ENCODE measurements at places on chromosomes 4 and X. TPM values are rescaled to one million over a fixed set of nuclear protein-coding genes. Genes with fewer than 3 reads are reported as not detected.

The CDKL2 gene
- total RNA-seq: 0.15 TPM

The PDGFC gene
- 88.7 TPM for total RNA-seq

The GAGE2A gene
- not detected for total RNA-seq

The LEF1 gene
- total RNA-seq: 13.1 TPM

The ZCCHC18 gene
- 1.7 TPM for total RNA-seq

The MAGED4 gene
- total RNA-seq: 31.4 TPM

The PLP1 gene
- not detected for total RNA-seq

The MAGEA1 gene
- 11.7 TPM for total RNA-seq

The NEXMIF gene
- not detected for total RNA-seq

The SYTL5 gene
- total RNA-seq: 18.2 TPM

GRCh38 chr4:107279733-107280132, 243.6 kb upstream of the DKK2 start:
- DNase-seq: peak; percentile 63

GRCh38 chr4:174716986-174717770, 111.9 kb downstream of the GLRA3 start:
- no peak for DNase-seq

GRCh38 chrX:108582151-108582550, 142.5 kb downstream of the COL4A5 start:
- DNase-seq: no peak

DNA sequence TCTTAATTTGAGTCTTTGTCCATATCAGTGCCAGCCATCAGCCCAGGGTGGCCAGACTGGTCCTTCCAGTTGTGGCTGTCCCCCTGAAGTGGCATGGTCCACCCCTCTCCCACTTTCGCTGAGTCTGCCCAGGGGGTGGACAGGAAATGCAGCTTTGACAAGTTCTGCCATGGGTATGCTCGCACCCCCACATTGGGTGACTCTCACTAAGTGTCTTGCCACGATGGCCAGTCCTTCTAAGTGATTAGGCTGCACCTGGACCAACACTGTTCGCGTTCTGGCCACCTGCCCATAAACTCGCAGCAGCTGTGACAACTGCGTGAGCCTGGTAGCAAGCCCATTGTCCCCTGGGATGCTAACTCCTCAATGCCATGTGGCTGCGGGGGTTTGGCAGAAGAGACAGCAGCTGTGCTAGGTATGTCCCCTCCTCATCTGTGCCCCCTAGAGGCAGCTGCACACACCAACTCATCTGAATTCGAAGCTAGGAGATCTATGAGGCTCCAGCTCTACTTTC, 10.0 kb upstream of the LNX1 start:
- DNase-seq: no peak

GRCh38 chr4:133581996-133582619, 433.0 kb downstream of the PCDH10 start:
- DNase-seq: peak; percentile 43

DNA sequence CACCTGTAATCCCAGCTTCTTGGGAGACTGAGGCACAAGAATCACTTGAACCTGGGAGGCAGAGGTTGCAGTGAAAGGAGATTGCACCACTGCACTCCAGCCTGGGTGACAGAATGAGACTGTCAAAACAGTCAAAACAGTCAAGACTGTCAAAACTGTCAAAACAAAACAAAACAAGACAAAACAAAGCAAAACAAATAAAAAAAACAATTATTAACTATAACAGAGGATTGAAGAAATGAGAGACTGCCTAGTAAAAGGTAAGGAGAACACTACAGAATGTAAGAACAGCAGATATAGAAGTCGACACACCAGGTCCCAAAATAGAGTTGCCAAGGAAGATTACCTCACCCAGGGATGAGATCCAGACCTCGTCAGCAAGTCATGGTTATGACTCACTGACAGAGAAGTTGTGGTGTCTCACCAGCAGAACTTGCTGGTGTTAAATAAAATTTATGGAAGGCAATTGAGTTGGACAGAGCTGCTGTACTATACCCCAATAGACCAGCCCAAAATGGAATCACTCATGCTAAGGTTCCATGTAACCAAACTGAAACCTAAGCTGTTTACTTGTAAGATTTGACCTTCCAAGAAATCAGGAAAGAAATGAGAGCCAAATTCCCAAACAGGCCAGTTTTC, 32.1 kb upstream of the GK start:
- peak; percentile 87 for DNase-seq

GRCh38 chrX:132037479-132037993, 14.4 kb downstream of the STK26 start:
- DNase-seq: no peak

DNA sequence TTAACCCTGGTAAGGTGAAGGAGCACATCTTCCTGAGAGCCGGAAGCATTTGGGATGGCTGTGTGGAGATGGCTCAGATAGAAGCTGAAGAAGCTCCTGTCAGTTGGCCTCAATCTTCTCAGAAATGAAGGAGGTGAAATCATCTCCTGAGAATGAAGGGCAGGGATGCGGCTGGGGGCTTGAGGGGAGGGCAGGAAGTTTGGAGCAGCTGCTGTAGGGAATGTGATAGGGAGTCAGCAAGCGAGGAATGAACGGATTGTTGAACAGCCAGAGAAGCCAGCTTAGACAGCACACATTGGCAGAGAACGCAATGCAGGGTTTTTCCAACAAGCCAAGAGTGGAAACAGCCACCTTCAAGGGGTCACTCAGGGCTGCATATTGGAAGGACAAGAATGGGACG, 10.0 kb downstream of the KCNE5 start:
- DNase-seq: no peak

- DNase-seq: no peak
These were observed 194.1 kb downstream of the PTTG2 start for GRCh38 chr4:38154252-38154651.

- no peak for DNase-seq
These were observed 239.2 kb upstream of the DDX53 start for GRCh38 chrX:22760513-22761057.

GRCh38 chr4:1579901-1580691, 104.0 kb downstream of the FAM53A start:
- peak; percentile 39 for DNase-seq

DNA sequence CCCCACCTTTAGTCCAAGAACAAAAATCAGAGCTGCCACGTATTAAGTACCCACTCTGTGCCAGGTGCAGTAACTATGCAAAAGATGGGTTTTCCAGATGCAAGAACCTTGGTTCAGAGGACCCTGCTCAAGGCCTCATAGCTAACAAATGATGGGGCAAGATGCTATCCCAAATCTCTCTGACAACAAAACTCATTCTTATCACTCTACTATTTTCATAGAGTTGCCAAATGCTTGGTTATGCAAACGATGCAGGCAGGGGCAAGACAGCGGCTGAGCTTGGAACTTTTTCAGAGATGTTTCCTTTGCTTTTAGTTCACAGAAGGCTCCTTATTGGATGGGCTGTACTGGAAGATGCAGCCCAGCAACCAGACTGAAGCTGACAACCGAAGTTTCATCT, 30.5 kb downstream of the PKD2 start:
- no peak for DNase-seq

- DNase-seq: peak; percentile 10
These were observed 5.4 kb upstream of the MMRN1 start for GRCh38 chr4:89889289-89889688.

DNA sequence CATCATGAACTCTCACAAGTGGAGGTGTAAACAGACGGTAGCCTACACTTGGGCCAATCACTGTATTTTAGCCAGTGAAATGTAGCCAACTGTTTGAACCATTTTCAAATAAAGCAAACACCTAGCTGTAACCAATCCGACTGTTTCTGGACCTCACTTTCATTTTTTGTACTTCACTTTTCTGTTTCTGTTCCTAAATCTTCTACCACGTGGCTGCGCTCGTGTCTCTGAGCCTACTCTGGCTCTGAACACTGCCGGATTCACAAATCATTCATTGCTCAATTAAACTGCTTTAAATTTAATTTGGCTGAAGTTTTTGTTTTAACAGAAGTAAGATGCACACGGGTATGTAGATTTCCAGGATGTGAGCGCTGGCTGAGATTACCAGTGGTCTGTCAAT, 319.1 kb downstream of the RAPGEF2 start:
- DNase-seq: no peak

GRCh38 chr4:139555705-139556070, 331 bp downstream of the SETD7 start:
- no peak for DNase-seq

DNA sequence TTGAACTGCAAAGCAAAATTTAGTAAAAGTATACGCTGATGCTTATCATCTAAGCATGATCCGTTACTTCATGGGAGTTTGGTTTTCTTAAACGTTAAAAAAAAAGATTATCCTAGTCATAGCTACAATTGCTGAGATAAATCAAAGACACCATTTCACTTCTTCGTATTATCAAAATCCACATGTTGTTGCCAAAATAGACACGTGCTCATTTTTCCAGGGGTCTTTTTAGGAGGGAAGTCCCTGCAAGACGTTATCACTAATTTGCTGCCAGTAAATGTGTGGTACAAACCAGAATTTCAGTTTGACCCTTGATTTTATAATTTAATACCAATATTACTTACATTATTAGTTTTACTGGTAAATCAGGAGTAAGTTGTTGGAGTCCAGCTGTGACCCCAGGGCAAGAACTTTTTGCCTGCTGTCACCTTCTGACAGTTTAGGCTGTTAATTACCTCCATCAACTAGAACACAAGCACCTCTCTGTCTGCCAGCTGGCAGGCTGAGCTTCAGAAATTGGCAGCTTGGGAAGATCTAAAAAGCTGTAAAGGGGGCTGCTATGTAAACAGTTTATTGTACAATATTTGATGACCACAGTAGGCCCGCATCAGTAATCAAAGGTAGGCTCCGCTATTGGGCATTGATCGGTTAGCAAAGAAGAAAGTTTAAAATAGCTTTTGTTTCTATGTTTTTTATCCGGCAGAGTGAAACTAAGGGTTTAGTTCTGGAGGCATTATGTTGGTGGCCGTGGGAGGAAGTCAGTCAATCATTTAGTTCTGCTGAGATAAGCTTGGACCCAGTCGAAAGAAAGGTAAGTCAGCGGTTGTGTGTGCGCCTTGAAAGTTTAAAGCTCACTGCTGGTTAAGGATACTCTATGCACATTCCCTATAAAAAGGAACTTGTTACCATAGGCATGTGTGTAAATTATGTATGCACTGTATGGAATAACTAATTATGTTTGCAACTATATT, 196.4 kb downstream of the FBXO8 start:
- DNase-seq: no peak

GRCh38 chr4:159673221-159673620, 570.3 kb downstream of the RAPGEF2 start:
- no peak for DNase-seq

DNA sequence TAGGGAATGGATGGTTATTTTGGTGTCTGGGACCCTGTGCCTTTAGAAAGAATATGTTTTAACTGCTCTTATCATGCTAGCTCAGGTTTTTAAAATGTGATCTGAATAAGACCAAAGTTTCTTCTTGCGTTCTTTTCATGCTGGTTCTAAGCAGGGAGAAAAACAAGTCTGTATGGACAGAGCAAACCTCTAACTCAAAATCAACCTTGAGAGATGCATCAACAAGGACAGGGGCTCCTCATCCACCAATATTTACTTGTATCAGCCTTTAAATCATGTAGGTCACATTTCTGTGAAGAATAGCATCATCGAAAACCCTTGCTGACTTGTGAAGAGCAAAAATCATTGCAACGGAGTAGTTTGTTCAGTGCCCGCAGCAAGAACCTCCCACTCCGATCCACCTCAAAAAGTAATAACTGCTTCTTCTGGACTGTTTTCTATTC, 1.2 kb downstream of the ATP10D start:
- no peak for DNase-seq

DNA sequence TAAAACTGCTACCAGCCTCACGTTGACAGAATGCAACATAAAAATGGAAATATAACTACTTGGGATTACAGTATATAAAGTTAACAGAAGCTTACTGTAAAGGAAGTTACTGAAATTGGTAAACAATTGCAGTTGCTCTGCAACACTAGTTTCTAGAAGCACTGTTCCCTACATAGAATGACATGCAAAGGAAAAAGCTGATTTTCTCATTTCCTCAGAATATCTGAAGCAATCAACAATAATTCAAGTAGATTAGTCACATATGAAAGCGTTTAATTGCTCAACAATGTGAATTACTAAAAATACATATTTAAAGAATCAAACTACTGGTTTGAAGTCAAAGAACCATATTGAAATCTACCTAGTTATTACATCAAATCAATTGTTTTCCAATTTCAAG, 31.8 kb downstream of the PDGFC start:
- DNase-seq: no peak

- DNase-seq: peak; percentile 75
These were observed 81.7 kb upstream of the STOX2 start for GRCh38 chr4:183823434-183823833.

DNA sequence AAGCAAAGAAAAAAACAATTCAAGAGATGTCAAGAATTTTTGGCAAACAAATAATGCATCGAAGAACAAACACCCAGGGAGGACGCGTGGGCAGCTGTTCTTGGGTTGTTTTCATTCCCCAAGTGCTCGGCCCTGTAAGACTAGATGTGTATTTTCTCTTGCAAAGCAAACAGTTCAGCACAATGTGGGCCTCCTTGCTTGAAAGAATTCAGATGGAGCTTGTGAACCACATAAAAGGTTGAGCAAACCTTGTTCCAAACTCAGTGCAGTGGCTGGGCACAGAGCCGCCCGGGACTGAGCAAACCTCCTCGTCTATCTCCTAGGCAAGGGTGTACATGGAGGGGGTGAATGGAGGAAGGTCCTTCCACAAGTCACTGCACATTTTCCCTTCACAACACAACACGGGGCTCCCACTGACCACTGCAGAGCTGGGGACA, 82.4 kb downstream of the HTRA3 start:
- no peak for DNase-seq

GRCh38 chr4:89173336-89174090, 62.2 kb downstream of the TIGD2 start:
- DNase-seq: no peak

GRCh38 chr4:33780952-33781791, 2463.1 kb downstream of the ARAP2 start:
- DNase-seq: peak; percentile 80

DNA sequence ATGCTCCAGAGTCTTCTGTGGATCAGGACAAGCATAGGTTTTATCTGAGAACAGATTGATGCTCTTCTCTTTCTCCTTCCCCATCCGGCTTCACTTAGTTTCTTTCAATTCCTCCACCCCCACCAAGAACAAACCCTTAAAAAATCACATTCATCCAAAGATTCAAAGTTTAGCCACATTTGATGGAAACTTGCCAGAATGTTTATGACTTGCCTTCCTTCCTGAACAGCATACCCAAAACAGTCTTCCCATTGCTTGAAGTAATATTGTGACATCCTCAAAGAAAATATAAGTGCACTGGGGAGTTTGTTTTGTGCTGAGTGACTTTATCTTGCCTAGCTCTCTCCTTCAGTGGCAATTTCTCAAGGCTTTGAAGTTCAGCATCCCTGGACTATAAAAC, 83.0 kb downstream of the MAGEB17 start:
- DNase-seq: peak; percentile 7

- no peak for DNase-seq
These were observed 148.2 kb downstream of the RASL11B start for GRCh38 chr4:53010318-53010717.

GRCh38 chrX:123830309-123830708, 29.5 kb upstream of the XIAP start:
- peak; percentile 86 for DNase-seq

DNA sequence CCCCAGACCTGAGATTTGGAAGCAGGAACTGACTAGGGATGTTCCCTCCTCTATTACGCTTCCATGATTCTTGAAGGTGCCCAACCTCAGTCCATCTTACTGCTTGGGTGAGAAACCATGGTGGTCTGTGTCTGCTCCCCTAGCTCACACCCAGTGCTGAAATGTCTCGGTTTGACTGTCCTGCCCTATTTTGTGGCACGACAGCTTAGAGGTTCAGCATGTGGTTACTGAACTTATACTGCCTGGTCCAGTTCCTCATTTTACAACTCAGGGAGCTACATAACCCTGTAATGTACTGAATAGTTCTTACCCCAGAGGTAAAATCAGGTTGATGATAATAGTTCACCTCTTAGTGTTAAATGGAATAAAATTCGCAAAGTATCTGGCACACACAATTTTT, 203.1 kb downstream of the RBM46 start:
- no peak for DNase-seq
